Stimulated activated CD8-positive, alpha-beta memory T cell treated with anti-CD3 and anti-CD28 coated beads, Interleukin-15, amount 100 ng/mL, for 24 hours (primary cell): ENCODE measurements at places on chromosomes 1 and 21.

DNA sequence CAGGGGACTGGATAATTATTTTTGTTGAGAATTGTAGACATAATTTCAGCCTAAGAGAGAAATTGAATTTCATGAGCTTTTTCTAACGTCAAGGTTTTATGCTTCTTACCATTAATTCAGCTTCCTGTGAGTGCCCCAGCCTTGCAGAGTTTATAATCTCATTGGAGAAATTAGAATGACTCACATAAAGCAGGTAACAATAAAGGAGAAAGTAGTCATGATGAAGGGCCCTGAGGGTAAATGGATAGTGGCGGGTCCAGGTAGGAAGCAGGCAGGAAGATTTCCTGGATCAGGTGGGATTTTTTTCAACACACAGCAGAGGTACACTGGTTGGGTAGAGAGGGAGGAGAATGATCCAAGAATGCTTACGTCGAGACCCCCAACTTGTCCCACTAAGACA lies 311.4 kb downstream of the BARHL2 start:
- DNase-seq: no peak

GRCh38 chr1:167566766-167567165 lies 13.2 kb upstream of the CREG1 start:
- no peak for DNase-seq

DNA sequence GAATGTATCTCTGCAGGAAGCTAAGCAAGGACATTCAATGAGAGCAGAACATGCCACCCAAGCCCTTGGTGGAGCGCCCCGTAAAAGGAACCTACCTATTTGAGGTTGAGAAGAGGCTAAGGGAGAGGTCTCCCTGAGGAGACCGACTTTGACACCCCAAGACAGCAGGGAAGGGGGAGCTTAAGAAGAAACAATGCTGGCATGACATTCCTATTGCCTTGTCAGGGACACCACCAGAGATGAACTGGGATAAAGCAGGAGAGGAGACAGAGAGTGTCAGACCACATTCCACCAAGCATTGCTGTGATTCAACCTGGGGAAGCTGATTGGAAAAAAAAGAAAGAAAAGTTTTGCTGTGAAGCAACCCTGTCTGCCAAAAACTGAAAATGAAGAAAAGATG lies 13.3 kb upstream of the S100A2 start:
- DNase-seq: no peak

DNA sequence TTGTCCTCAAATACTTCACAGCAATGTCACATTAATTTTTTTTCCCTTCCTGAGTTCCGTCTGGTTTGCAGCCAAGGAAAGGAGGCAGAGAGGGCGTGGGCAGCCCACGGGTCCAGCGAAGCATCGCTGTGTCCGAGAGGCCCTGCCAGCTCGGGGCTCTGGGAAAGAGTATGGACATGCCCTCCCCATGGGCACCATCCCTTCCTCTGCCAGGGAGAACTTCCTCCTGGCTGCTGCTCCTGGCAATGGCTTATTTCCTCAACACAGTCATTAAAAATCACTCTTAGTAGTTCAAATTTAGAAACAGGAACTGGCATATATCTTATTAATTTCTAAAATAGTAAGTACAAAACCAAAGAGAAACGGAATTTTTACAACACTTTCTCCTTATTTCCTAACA lies 115.4 kb downstream of the RIPK4 start:
- DNase-seq: no peak

- no peak for DNase-seq
Measured at GRCh38 chr1:167561753-167562152, 8.2 kb upstream of the CREG1 start.

- no peak for DNase-seq
Measured at GRCh38 chr1:41631154-41631553, 146.7 kb upstream of the EDN2 start.

GRCh38 chr1:180888870-180889269 lies 23.8 kb upstream of the KIAA1614 start:
- no peak for DNase-seq

DNA sequence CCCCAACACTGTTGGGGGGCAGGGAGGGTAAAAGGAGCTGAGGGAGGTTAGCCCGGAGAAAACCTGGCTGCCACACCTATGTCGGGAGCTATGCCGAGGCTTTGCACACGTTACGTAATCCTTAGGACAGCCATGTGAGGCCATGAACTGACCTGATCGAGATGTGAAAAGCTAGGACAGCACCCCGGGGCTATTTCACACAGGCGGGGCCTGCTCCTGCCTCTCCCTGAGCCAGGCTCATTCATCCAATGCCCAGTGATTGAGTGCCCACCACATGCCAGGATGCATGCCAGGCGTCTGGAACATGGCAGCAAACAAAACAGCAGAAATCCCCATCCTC lies 30.2 kb downstream of the LDLRAP1 start:
- DNase-seq: no peak

GRCh38 chr1:87149241-87150041 lies 179.2 kb upstream of the LMO4 start:
- no peak for DNase-seq

DNA sequence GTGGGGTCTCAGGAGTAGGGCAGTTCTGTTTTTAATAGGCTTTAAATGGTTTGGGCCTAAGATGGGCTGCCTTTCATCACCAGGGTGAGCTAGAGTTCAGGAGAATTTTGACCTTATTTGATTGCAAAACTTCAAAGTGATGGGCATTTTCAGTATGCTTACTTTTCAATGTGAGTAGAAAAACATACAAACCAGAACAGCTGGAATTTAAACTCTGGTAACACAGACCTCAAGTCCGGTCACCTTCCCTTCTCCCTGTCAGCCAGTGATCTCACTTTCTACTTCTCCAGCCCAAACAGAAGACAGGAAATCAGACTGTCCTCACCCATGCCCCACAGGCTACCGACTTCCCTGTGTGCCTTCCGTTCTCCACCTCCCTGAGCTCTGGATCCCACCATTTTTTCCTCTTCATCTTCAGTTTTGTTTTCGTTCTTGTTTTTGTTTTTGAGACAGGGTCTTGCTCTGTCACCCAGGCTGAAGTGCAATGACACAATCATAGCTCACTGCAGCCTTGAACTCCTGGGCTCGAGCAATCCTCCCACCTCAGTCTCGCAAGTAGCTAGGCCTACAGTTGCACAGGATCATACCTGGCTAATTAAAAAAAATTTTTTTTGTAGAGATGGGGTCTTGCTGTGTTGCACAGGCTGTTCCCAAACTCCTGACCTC lies 374.0 kb downstream of the CAMTA1 start:
- DNase-seq: no peak

GRCh38 chr1:82485591-82486369 lies 685.0 kb downstream of the ADGRL2 start:
- DNase-seq: no peak
